ENCODE measurements at places on chromosomes 4 and X.

DNA sequence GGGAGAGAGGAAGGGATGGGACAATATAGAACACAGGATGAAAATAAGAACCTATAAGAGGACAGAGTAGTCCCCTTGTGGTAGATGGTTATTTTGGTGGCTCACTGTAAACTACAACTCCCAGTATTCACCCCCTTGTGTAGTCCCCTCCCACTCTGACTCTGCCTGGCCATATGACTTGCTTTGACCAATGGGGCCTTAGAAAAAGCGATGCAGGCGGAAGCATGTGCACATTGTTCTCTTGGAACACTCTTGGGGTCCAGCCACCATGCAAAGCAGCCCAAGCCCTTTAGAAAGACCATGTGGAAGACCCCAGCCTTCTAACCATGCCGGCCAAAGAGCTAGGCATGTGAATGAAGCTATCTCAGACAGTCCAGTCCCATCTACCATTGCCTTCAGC lies 415.0 kb downstream of the BCOR start:
- DNase-seq, result no peak

GRCh38 chr4:78691334-78691754 lies 84.8 kb upstream of the BMP2K start:
- no peak for DNase-seq

GRCh38 chrX:120485315-120485637 lies 16.2 kb upstream of the LAMP2 start:
- DNase-seq, result no peak

- DNase-seq, result no peak
Measured at GRCh38 chr4:95431678-95432077, 117.1 kb downstream of the UNC5C start.

DNA sequence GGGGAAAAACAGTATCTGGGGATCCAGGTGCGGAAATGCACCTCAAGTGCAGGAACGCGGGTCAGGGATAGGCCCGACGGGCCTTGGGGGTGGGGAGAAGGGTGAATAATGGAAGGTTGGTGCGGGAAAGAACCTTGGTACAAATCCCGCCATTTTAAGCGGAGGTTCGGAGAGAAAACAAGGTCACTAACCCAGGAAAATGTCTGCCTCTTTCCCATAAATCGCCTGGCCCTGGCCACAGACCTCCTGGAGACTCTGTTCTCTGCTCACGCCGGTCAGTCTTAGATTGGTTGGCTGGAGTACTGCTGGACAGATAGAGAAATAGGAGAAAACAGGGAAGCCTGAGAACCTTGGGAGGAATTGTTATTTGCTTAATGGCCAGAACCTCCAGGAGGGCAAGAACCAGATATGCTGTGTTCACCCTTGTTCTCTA lies 897 bp upstream of the FBXL5 start:
- no peak for DNase-seq

- no peak for DNase-seq
Measured at GRCh38 chr4:138174981-138175794, 67.0 kb downstream of the SLC7A11 start.

DNA sequence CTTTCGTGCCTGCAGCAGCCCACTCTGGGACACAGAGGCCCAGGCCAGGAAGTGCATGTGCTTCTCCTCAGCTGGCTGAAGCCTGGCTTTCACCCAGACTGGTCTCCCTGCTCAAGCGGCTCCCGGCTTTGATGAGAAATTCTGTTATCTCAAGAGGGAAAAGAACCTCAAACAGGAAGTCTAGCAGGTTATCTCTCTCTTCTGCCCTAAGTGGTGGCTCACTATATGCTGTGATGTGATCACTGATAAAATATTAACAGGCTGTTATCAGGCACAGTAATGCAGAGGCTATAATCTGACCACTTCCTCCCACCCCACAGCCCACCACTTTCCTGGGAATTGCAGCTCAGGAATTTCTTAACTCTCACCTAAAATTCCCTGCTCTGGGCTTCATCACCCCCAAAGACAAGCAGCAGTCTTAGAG lies 13.3 kb downstream of the CLDN2 start:
- DNase-seq, result no peak

DNA sequence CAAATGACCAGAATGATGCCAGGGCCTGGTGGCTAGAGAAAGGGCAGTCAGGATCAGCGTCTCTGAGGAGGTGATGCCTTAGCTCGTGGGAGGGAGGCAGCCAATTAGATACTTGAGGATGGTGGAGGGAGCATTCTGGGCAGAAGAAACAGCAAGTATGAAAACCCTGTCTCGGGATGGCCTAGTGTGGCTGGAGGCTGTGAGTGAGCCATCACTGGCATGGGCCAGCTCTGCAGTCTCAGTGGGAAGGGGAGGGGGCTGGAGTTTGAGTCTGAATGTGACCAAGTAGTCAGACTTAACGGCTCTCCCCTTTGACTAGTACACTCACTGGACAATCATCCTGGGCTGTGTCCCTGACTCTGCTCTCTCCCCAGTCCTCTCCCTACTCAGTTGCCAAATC lies 7.1 kb downstream of the CNGA2 start:
- no peak for DNase-seq

- no peak for DNase-seq
Measured at GRCh38 chr4:39637586-39638353, 895 bp downstream of the SMIM14 start.

DNA sequence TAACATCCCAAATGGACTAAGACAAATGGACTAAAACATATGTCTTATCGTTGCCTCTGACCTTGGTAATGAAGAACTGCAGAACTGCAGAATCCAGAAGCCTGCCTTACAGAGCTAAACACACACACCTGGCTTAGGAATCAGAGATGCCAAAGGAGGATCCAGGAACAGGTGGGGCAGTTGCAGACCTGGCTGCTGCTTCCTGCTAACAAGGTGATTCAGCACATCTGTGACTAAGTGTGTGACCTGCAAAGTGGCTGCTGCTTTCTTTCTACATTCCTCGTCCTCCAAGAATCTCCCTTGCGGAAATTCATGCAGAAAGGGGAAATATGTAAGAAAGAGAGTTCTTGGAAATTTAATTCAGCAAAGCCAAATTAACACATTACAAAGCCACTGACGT lies 96.8 kb upstream of the NLGN4X start:
- DNase-seq, result no peak

GRCh38 chr4:143424276-143424675 lies 87.6 kb downstream of the GAB1 start:
- no peak for DNase-seq
